ENCODE measurements at places on chromosomes 2 and 18. TPM values are rescaled to one million over a fixed set of nuclear protein-coding genes. Genes with fewer than 3 reads are reported as not detected.

Gene C2orf68
- 21.3 TPM for total RNA-seq

Gene TUBB6
- total RNA-seq, result 220 TPM

Gene CCDC150
- 5.2 TPM for total RNA-seq

Gene EVX2
- total RNA-seq, result not detected

Gene DPYSL5
- 5.9 TPM for total RNA-seq

Gene RPIA
- total RNA-seq, result 29.9 TPM

Gene BCL2
- total RNA-seq, result 0.58 TPM

Gene GAREM2
- 9.7 TPM for total RNA-seq

Gene EMX1
- total RNA-seq, result 0.20 TPM

Gene DES
- total RNA-seq, result 0.17 TPM

Gene DSG2
- 70.5 TPM for total RNA-seq

Gene AQP12B
- not detected for total RNA-seq

Gene SERPINE2
- 214 TPM for total RNA-seq

Gene TEKT4
- total RNA-seq, result not detected

Gene PLGLB1
- total RNA-seq, result 1.1 TPM

Gene DUSP19
- 0.57 TPM for total RNA-seq

Gene IL1F10
- total RNA-seq, result not detected

Gene DNAH7
- 0.76 TPM for total RNA-seq

Gene SIX3
- 0.57 TPM for total RNA-seq
